ENCODE measurements at places on chromosomes 2 and 18.

GRCh38 chr2:99812426-99812825 lies 322.6 kb upstream of the REV1 start:
- DNase-seq = no peak

DNA sequence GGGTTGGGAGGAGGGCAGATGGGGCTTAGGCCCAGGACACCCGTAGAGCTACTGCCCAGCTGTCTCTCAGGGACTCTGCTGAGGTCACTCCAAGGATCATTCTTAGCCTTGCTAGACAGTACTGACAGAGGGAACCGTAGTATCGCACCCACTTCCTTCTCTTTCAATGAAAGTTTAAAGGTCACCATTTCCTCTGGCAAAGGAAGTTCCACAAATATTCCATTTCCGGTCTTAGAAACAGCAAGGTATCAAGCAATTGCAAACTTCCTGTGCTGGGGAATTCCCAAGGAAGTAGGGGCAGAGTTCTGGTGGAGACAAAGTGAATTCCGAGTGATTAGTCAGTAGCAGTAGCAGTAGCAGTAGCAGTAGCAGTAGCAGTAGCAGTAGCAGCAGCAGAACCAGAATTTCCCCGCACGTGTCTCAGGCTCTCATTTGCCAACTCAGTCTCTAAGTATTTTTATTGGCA lies 24.7 kb downstream of the IL1B start:
- DNase-seq = peak; percentile 44

DNA sequence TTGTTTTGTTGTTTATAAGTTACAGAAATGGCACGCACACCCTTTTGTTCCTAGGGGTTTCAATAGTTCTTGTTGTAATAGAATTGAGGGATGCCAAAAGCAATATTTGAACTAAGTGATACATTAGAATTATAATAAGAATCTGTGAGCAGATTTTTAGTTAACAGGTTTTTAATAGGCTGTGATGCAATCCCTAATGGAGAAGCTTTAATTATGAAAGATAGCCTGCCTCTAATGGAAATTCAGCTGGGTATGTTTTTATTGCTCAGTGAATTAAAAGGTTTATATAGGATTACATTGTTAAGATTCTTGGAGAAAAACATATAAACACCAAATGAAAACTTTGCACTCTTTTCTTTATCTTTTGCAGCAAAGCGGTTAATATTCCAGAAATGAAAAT lies 131.1 kb downstream of the PPP1R1C start:
- no peak for DNase-seq

GRCh38 chr2:152298754-152299153 lies 36.2 kb upstream of the FMNL2 start:
- DNase-seq = no peak

- DNase-seq = no peak
These were observed 72.0 kb downstream of the GALNT1 start for GRCh38 chr18:35653392-35654135.

GRCh38 chr2:2045950-2046349 lies 285.1 kb downstream of the MYT1L start:
- no peak for DNase-seq

DNA sequence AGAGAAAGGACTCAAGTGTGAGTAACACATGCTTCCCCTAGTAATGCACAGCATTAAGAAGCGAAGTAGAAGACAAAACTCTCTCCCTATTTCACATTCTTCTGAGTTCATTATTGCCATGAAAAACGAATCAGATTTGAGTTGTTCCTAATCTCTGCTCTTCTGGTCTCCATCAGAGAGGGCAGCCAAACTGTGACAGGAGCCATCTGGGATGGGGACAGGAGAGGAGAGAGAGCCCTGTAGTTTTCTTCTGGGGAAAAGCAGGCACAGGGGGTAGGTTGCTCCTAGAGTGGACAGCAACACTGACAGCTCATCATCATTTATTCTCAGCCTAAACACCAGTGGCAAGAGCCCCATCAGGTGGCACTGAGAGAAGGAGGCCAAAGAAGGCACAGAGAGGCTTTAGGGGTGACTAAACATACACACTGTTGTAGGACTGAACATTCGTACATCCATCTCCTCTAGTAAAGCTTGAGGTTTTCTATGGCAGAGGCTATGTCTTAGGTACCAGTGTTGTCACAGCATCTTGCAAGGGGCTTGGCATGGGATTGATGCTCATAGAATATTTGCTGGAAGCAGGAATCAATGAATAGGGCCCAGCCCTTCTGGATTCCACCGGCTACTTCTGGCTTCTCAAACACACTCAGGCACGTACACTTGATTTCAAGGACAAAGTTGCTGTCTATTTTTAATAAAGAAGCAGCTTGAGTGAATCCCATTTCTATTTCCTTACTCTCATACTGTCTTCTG lies 33.1 kb downstream of the SLC8A1 start:
- DNase-seq = no peak

- no peak for DNase-seq
These were observed 121.8 kb upstream of the EPAS1 start for GRCh38 chr2:46175419-46175818.

DNA sequence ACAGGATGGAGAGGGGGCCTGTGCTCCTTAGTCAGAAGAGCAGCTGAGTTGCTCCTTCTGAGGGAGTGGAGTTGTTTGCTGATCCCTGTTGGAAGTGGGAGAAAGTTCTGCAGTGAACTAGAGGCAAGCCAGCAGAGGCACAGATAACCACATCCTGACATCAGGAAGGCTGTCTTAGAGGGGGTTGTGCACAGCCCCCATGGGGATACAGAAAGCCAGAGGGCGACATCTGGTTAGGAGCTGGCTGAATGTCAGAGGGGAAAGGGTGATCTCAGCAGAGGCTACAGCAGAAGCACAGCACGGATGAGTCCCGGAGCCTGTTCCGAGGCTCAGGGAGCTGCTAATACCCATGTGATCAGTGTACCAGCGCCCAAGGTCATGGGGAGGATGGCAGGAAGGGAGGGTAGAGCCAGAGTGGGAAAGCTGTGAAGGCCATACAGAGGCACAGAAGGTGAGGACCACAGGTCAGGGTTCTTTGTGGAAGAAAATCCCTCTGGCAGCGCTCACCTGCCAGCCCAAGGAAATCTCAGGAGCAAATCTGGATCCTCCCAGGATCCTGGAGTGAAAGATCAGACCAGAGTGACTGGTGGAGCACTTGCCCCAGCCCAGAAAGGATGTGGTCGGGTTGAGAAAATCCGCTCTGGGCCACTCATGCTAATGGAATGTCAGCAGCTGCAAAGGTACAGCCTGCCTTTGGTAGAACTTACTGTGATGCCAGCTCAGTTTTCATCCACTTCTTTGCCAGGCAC lies 111.8 kb downstream of the STPG4 start:
- peak; percentile 89 for DNase-seq

- no peak for DNase-seq
These were observed 17.0 kb upstream of the FRZB start for GRCh38 chr2:182883451-182883850.

DNA sequence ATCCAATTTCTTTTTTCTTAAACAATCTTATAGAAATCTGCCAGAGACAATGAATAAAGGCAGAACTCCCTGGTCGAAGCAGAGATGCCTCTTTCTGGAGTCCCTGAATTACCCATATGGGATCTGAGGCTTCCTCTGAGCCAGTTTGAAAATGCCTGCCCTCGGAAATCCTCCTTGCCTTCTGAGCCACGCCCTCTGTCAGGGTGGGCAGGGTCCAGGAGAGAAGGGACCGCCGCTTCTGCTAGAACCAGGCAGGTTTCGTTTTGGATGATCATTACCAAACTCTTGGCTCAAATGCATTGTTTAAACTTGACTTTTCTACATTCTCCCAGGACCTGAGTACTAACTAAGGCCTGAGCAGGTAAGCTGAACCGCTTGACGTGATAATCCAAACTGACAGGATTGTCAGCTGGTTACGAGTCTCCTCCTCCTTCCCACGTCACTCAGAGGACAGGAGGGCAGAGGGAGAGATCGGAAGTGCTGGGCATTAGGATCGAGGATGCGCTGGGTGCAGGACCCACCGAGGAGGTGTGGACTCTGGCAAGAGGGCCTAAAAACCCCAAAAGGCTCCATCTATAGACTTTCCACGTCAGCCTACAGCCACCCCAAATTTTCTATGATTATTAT lies 128.4 kb downstream of the KLHL29 start:
- DNase-seq = no peak

DNA sequence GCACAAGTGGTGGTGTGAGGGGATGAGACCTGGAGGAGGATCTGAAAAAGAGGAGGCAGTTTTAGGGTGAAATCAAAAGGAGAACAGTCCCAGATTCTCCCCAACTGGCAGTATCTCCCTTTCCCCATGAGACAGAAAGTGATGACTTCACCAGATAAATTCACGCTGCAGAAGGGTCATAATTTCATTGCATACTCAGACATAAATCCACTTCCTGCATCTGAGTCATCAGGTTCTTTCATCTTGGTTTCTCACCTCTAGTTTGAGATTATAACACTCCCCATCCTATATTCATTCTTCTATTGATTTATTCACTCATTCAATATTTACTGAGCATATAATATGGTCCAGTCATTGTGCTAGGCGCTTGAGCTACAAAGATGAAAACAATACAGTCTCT lies 64.7 kb downstream of the CCDC148 start:
- no peak for DNase-seq

- DNase-seq = no peak
These were observed 443.8 kb downstream of the CMPK2 start for GRCh38 chr2:6421888-6422287.

DNA sequence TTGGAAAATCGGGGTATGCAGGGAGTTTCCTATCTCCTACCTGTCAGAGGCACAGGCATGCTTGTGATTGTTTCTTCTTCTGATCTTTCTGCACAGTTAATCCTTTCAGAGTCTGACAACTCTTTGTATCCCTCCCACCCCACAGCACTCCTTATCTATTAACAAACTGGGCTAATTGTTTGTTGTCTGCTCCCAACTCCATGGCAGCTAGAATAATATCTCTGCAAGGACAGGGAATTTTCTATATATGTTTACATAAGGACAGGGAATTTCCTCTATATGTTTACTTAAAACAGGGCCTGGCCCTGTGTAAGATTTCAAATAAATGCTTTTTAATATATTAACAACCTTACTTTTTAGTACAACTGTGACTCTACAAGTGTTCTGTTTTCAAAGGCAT lies 36.0 kb upstream of the VRK2 start:
- DNase-seq = no peak

GRCh38 chr18:55268151-55268601 lies 308.9 kb upstream of the CCDC68 start:
- no peak for DNase-seq
